ENCODE measurements at places on chromosomes 2 and 18. TPM values are rescaled to one million over a fixed set of nuclear protein-coding genes. Genes with fewer than 3 reads are reported as not detected.

The HNMT gene
- total RNA-seq: 4.6 TPM

The RPRM gene
- total RNA-seq: not detected

The FBXO48 gene
- total RNA-seq: 0.81 TPM

The MOCOS gene
- 5.5 TPM for total RNA-seq

The CNGA3 gene
- not detected for total RNA-seq

The ALK gene
- not detected for total RNA-seq

The C2orf80 gene
- total RNA-seq: not detected

The KATNAL2 gene
- total RNA-seq: 7.1 TPM

The PAX3 gene
- total RNA-seq: 2.3 TPM

The L3MBTL4 gene
- total RNA-seq: 0.59 TPM

The SH3BP4 gene
- 60.1 TPM for total RNA-seq

The LYPD6B gene
- 14.5 TPM for total RNA-seq

The UGT1A5 gene
- total RNA-seq: not detected

The MC2R gene
- not detected for total RNA-seq

The LHCGR gene
- total RNA-seq: not detected

The FOXD4L1 gene
- 0.18 TPM for total RNA-seq

The SNX17 gene
- total RNA-seq: 134 TPM

The ERBB4 gene
- 2.5 TPM for total RNA-seq

The RGPD3 gene
- not detected for total RNA-seq

The CCDC85A gene
- total RNA-seq: 1.5 TPM

The GATA6 gene
- 1.9 TPM for total RNA-seq

The COLEC11 gene
- not detected for total RNA-seq

The THSD7B gene
- total RNA-seq: not detected

The NYAP2 gene
- not detected for total RNA-seq

The SMC6 gene
- 21.3 TPM for total RNA-seq

The SP9 gene
- total RNA-seq: not detected

The AQP12B gene
- not detected for total RNA-seq

The FN1 gene
- 18,487 TPM for total RNA-seq

The MAP2 gene
- total RNA-seq: 7.2 TPM

The UPP2 gene
- total RNA-seq: not detected

The MAP3K19 gene
- not detected for total RNA-seq

The SLC39A6 gene
- total RNA-seq: 75.8 TPM

The ERFE gene
- total RNA-seq: 1.0 TPM

The TEX44 gene
- total RNA-seq: not detected

The ODC1 gene
- 41.7 TPM for total RNA-seq

The CIB4 gene
- not detected for total RNA-seq

The UNC80 gene
- not detected for total RNA-seq

The C2orf66 gene
- 0.27 TPM for total RNA-seq

The COL3A1 gene
- 8,171 TPM for total RNA-seq

The ABCG5 gene
- not detected for total RNA-seq

The IL1R2 gene
- total RNA-seq: not detected

The CHST9 gene
- 0.18 TPM for total RNA-seq

The POTEI gene
- not detected for total RNA-seq

The D2HGDH gene
- total RNA-seq: 32.5 TPM

The SANBR gene
- 11.3 TPM for total RNA-seq

The REG3A gene
- not detected for total RNA-seq

The RNU2-63P gene
- total RNA-seq: 4.7 TPM
